Hippocampal formation (tissue), 2 donors: ENCODE measurements at places on chromosomes 1 and 21.

DNA sequence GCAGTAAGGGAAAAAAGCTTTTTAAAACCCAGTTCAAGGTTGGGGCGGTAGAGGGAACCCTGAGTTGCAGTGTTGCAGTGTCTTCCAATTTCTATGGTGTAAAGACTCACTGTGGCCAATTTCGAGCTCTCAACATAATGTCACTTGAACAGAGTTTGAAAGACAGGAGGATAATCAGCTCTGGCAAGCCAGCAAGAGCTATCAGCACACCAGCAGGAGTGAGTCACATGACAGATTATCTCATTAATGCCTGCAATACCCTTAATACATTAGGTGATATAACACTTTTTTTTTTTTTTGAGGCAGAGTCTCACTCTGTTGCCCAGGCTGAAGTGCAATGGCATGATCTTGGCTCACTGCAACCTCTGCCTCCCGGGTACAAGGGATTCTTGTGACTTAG lies 22.8 kb downstream of the SLC9C2 start:
- no peak for DNase-seq

DNA sequence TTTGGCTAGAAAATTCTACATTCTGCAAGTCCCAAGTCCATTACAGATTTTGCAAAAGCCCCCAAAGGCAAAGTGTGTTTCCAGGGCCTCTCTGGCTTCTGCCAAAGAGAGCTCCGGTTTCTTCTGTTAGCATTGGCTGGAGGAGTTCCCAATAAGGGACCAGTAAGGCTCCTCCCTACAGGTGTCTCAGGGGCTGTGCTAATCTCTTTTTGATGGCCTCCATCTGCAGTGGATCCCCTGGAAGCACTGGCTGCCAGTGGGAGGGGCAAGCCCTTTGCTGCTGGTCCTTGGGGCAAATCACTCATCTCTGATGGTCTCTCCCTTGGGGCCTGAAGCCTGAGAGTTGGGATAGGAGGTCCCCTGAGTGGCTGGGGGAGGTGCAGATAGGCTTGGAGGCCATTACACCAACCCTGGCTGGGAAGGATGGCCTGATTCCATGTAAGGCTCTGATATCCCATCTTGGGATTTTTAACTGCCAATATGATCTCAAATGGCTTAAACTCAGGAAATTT lies 89.1 kb upstream of the USP24 start:
- no peak for DNase-seq

DNA sequence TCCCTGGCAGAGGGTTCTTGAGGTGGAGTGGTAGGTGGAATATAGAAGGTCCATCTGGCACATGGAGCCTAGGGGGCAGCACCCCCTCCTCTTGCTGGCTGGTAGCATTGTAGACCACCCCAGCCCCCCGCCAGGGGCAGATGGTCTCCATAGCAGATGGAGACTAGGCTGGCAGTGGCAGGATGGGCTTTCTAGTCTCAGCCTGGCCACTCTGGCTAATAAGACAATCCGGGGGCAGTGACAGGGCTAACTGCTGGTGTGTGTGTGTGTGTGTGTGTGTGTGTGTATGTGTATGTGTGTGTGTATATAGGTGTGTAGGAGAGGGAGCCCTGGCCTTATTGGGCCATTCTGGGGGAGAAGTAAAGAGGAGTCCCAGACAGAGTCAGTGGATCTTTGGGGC lies 16.1 kb downstream of the UTP11 start:
- no peak for DNase-seq

DNA sequence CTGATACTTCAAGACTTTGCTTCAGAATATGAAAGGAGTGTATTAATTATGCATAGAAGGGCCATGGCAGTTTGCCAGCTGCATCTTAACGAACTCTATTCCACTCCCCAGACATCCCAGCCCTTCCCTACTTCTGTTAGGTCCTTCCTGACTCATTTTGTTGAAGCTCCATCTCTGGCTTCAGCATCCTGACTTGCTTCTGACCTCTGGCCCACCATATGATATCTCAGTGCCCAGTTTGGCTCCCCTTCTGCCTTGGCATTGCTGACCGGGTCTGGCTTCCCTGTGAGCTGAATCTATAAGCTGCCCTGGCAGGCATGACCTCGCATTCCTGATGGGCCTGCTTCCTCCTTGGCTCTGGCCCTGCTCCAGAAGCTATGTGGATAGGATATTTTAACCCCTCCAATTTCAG lies 27.6 kb upstream of the ARHGAP29 start:
- DNase-seq: no peak
